LoVo (cell line): ENCODE measurements at places on chromosomes 7 and 10.
A peak's percentile ranks its signal among the peaks of the same experiment; 100 is the strongest.

DNA sequence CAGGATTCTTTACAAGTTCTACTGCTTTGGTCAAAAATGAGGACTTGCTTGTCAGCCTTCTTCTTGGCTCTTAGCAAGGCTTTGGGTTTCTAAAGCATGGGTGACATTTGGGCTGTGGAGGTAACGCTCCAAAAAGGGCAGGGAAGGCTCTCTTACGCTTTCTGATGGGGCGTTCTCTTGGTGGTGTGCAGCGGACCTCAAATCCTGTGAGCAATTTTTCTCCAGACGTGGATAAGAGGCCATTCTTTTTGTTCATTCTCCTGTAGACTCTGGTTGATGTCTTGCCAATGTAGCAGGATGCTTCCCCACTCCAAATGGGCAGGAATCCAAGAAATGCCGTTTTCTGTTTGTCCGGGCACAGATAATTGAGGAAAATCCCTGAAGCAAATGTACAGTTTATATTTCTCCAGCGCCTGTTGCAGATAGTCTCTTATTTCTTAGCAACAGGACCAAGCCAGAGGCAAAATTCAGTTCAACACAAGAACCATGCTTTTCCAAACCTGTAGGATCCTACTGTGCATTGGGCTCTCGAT is 138.4 kb upstream of the NFE2L3 start:
- DNase-seq: no peak

- no peak for DNase-seq
These were observed 96.9 kb downstream of the HIPK2 start for GRCh38 chr7:139680676-139681462.

DNA sequence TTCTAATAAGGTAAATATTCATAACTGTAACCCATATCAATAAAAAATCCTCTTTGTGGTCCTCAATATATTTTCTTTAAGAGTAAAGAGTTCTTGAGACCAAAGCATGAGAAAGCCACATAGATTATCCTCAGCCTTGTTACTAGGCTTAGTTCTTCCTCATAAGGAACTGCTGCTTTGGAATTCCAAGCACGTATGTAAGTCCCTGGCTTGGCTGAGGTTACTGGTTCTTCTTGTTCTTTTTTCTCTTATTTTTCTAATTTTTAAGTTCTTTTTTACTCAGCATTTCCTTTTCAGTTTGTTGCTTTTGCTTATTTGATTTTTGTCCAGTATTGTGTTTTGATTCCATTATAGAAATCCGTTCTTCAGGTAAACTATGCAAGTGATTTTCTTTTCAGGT is 127.3 kb downstream of the MARCHF5 start:
- no peak for DNase-seq

- DNase-seq: peak; percentile 88
These were observed at the start of gene BCAP29 for GRCh38 chr7:107579885-107580715. Gene BCAP29 (plus strand): TSS chr7:107580246. CDS start chr7:107580773, 527 bp downstream.

GRCh38 chr7:7790041-7790741 is 71.8 kb upstream of the RPA3 start:
- no peak for DNase-seq

GRCh38 chr10:35417795-35418194 is 81.5 kb downstream of the CCNY start:
- no peak for DNase-seq

DNA sequence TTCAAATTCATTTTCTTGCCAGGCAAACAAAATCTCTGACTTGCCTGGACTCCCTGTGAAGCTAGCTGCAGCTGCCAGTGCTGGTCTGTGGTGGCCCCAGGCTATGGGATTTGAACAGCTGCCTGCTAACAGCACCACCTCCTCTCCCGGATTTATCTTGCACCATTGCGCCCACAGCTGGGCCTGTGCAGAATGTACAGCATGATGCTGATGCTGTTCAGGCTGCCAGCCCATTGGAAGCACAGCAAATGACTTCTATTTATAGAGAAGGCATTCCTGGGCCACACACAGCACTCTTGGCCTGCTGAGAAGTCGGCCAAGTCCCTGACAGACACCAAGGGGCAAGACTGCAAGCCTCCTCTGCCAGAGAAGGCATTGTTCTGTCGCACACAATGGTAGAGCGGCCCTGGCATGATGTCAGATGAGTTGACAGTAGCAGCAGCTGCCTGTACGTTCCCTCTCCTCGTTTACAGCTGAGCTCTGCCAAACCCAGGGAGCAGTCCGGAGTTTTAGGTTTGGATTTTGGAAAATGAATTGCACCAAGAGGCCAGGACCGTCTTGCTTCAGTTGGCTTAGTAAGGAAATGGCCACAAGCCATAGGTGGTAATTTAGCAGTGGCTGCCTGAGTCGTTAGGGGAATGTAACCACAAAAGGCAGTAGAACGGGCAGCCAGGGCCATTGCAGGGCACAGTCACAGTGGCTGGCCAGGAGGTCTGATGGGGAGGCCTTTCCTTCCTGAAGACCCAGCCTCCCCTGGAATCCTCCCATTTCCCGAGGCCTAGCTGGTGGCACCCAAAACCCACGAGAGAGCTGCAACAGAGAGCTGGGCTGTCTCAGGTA is 38.5 kb downstream of the MTURN start:
- no peak for DNase-seq

DNA sequence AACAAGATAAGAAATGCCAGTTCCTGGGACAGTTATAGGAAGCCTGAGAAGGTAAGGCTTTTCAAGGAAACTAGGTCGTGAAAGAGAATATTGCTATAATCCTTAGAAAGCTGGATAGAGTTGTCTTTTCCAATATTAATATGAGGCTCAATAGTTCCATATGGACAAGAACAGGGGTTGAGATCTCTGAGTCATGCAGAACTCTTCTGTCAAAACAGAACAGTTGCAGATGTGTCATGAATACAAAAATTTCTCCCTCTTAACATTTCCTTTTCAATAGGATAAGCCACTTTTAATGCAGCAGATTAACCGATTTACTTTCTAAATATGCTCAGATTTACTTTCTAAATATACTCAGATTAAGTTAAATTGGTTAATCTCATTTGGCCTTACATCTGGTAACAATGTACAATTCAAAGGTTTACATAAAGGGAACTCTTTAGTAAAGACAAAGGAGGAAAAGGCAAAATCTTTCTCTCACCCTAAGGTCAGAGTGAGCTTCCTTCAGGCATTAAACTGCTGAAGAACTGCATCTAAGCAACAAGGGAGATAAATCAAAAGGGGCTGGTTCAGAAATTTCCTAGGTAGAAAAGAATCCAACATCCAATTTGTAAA is 104.7 kb upstream of the PCDH15 start:
- no peak for DNase-seq

- DNase-seq: no peak
These were observed 68.8 kb downstream of the PCGF5 start for GRCh38 chr10:91289305-91289704.

DNA sequence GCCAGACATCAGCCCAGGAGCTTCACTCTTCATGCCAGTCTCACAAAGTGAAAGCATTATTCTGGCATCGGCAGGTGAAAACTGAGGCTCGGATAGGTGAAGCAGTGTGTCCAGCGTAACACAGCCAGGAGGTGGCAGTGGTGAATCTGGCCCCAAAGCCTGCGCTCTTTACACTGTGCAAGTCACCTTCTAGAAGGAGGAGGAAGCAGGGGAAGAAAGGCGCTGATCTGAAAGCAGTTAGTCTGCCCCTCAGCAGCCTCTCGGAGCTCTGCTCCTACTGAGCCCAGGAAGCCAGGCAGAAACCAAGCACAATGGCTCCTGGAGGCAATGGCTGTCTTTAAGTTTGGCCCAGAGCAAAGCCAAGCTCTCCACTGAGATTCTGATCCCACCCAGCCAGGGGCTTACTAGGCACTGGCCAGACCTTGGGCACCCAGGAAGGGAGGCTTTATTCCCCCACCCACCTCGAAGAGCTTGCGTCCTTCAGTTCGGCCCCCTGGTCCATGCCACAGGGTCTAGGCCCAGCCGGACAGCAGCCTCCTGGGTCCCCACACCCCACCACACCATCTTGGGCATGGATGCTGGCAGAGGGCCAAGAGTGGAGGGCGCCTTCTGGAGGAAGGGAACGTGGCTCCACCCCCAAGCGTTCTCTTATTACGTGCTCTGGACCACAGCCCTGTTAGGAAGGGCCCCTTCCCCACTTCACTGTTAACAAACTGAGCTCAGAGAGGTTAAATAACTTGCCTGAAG is 104.5 kb downstream of the GRID1 start:
- peak; percentile 47 for DNase-seq

- no peak for DNase-seq
These were observed 151.8 kb upstream of the AHR start for GRCh38 chr7:17146621-17147020.

- no peak for DNase-seq
These were observed 90.9 kb downstream of the NEURL1 start for GRCh38 chr10:103584216-103585010.

GRCh38 chr7:20075992-20076820 is 141.0 kb downstream of the MACC1 start:
- no peak for DNase-seq

GRCh38 chr10:33382216-33382600 is 47.7 kb upstream of the NRP1 start:
- DNase-seq: no peak

- DNase-seq: no peak
These were observed 1.0 kb upstream of the ENO4 start for GRCh38 chr10:116848032-116848943.

DNA sequence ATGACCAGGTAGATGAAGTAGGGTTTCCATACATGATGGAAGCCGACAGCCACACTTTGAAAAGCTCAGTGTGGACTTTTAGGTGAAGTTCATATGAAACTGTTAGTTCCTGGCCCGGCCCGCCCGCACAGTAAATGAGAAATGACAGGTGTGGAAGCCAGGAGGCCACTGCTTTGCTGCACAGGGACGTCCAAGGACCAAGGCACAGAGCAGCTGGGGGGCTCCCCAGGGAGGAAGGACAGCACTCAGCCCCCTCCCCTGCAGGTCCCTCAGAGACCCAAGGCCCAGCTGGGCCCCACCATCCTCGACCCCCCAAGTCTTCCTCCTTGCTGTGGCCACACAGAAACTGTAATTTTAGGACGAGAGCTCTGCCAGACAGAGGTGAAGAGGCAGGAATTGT is 219.2 kb downstream of the PTPRN2 start:
- DNase-seq: no peak

DNA sequence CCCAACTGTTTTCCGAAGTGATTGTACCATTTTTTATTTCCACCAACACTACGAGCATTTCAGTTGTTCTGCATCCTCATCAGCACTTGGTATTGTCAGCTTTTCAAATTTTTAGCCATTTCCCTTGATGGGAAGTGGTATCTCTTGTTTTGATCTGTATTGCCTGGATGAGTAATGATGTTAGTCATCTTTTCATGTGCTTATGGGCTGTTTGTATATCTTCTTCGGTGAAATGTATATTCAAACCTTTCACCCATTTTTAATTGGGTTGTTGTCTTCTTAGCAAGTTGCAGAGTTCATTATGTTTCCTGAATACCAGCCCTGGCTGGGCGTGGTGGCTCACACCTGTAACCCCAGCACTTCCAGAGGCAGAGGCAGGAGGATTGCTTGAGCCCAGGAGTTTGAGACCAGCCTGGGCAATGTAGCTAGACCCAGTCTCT is 22.1 kb downstream of the CLIP2 start:
- peak; percentile 81 for DNase-seq

DNA sequence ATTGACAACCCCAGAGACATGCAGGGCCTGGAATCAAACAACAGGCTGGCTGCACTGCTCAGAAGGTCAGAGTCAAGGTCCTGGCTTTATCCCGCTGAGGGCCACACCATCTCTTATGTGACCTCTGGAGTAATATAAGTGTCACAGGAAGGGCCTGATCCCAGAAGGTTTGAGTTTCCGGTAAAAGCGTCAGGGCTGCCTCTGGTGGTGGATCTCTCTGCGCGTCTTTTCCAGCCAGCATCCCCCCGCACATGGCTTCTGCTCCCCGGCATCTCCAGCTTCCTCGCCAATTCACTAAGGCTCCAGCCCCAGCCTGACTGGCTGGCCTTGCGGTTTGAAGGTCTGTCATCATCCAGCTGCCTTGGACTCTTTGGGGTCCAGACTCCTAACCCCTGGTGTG is 54.2 kb downstream of the SNX10 start:
- DNase-seq: no peak

GRCh38 chr7:74362266-74362665 is 73.1 kb downstream of the CLIP2 start:
- DNase-seq: no peak

GRCh38 chr7:64892116-64892515 is 11.0 kb upstream of the ZNF273 start:
- no peak for DNase-seq

DNA sequence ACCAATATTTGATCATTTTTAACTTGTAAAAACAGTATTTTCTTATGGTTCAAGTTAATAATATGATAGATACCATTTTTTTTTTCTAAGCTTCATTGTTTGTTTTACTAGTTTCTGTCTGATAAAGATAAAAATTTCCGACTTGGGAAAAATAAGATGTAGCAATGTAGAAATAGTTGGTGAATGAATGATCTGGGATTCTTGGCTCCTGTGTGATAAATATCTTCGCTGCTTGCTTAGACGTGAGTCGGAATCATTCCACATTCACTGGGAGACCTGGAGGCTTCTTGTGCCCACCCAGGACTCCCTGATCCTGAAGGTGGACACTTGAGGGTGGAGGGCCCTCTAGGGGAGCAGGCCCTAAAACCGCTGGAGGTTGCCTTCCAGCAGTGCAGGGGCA is 47.9 kb downstream of the EXOC4 start:
- no peak for DNase-seq

DNA sequence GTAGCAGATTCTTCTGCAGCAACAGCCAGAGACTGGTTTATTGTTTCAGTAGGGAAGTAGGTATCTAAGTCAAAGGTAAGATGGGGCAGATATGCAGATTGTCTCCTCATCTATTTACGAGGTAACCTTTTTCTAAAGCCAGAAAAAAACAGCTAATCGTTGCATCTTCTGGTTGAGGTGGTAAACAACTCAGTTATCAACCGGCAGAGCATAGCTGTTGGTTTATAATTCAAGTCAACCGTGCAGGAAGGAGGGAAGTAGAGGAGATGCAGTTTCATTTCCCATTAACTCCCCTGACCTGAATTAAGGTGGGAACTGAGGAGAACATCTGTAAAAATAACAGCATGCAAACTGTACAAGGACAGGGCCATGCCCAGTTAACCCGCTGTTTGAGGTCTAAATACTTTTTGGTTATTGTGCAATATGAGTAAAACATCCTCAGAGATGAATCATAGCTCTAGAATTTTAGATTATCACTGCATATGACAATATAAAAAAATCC is 156.5 kb upstream of the ITGB1 start:
- no peak for DNase-seq

DNA sequence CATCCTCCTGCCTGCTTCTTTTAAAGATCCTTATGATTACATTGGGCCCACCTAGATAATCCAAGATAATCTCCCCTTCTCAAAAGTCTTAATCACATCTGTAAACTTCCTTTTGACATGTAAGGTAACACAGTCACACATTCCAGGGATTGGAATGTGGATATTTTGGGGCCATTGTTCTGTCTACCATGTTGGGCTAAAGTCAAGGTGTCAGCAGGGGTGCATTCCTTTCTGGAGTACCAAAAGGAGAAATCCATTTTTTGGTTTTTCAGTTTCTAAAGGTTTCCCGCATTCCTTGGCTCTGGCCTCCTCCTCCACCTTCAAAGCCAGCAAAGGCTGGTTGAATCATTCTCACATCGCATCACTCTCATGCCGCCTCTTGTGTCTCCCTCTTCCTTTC is 197.6 kb upstream of the NFE2L3 start:
- DNase-seq: no peak

GRCh38 chr7:132123773-132124172 is 452.5 kb downstream of the PLXNA4 start:
- no peak for DNase-seq
